Stimulated activated CD4-positive, alpha-beta T cell treated with anti-CD3 and anti-CD28 coated beads, Interleukin-1b, Interleukin-23, amount 100 ng/mL, for 1 hour (primary cell): ENCODE measurements at places on chromosomes 3 and 15.

GRCh38 chr15:81113204-81113657 is 20.8 kb upstream of the CFAP161 start:
- no peak for DNase-seq

DNA sequence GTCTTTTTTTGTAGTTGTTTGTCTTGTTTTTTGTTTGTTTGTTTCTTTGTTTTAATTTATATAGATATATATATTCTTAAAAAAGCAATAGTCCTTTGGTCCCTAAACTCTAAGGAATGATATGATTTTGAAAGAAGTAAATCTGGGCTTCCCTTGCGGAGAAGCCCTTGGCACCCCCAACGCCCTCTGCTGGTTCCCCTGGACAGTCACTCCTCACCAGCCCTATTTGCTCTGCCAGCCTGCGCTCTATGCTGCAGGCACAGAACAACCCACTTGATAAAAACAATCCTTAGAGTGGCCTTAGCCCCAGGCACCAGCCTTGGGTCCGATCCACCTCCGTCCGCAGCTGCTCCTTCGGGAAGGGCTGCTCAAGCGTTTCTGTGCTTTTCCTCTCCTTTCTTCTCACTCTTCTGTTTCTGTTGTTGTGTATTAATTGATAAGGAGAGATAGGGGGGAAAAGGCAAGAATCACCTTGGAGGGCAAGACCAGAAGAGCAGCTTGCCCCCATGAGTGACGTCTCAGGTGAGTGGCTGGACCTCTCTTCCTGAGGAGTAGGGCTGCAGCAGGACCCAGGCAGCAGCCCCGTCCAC is 13.7 kb upstream of the PARP6 start:
- peak; percentile 38 for DNase-seq

GRCh38 chr3:152255290-152255689 is 13.4 kb upstream of the MBNL1 start:
- DNase-seq, result no peak

DNA sequence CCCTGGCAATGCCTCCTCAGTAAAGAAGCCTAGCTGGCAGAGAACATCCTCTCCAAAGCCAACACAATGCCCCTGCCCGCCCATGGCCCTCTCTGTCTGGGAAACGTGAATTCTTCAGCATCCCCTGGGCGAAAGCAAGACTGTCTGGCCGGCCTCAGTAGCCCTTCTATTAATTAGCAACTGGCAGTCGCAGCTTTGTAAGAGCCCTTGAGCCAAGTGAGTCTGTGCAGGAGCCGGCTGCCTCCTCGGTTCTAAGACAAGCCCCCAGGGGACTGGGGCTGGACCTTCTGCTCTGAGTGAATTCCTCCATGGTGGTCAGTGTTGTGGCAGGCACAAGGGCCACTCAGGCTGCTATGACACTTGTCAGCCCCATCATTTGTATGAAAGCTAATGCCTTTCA is 7.4 kb downstream of the HCN4 start:
- no peak for DNase-seq

DNA sequence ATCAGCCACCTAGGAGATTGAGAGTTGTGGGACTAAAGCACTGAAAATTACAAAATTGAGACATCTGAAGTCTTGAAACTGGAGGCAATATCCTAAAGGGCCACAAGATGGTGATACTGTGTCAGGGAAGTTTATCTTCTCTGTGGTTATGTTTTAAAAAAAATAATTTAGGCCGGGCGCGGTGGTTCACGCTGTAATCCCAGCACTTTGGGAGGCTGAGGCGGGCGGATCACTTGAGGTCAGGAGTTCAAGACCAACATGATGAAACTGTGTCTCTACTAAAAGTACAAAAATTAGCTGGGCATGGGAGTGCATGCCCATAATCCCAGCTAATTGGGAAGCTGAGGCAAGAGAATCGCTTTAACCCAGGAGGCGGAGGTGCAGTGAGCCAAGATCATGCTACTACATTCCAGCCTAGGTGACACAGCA is 17.9 kb upstream of the NIT2 start:
- no peak for DNase-seq

DNA sequence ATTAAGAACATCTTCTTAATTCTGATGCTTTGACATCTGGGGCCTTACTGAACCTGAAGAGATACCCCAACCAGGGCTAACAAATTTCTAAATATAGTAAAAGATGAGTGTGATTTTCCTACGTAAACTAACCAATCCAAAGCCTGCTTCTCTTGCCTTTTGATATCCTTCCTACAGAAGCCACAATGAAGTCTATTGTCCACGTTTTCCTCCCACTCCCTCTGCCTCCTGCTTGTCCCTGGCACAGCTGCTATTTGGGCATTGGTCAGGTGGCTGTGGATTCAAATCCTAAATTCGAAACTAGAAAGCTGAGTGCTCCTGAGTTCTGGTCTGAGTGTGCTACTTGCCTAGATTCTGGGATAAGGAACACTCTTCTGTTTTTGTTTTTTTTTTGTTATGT is 17.4 kb upstream of the MKRN3 start:
- no peak for DNase-seq

- no peak for DNase-seq
These were observed 944.7 kb downstream of the MCTP2 start for GRCh38 chr15:95175914-95176658.

DNA sequence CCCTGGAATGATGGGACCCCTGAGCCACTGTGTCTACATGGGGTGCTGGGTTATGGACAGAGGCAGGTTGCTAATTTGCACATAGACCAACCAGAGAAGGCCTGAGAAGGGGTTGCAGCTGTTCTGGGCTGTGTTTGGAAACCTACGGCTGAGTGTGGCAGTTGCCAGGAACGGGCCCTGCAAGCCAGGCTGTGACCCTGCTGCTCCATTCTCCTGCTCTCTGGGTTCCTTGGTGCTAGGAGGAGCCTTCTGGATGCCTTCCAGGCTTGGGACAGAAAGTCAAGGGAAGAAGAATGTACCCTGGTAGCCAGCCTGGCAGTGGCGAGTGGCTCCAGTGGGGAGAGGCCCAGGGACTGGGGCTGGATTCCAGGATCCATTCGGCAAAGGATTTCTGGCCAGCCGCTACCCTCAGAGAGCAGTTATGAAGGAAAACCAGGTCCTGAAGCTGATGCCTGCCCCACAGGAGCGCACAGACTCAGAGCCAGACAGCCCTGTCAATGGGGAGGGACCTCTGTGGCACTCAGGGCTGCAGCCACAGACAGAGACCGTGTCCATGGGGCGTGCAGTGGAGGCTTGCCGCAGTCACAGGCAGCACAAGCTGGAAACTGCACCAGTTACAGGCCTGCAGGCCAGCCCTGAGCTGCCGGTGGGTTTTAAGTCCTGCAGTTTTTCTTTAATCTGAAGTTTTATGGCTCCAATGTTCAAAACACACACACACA is 55.1 kb upstream of the ACAD9 start:
- DNase-seq, result no peak

DNA sequence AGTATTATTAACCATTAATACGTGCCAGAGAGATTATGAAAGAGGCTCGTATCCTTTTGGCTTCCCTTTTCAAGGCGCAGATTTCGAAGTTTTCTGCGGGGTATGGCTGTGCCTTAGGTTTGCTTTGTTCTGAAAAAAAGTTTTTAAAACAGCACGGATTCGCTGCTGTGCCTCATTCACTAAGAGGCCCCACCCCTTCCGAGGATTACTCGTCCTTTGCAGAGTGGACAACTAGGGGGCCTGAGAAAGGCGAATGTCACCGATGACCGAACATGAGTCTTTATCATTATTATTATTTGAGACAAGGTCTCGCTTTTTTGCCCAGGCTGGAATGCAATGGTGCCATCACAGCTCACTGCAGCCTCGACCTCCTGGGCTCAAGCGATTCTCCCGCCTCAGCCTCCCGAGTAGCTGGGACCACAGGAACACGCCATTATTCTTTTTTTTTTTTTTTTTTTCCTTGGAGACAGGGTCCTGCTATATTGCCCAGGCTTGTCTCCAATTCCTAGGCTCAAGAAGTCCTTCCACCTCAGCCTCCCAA is 684 bp upstream of the RPS27L start:
- no peak for DNase-seq

GRCh38 chr3:141235661-141236171 is 4.1 kb downstream of the PXYLP1 start:
- no peak for DNase-seq

- DNase-seq, result no peak
These were observed 1.1 kb downstream of the GPR27 start for GRCh38 chr3:71754610-71755253.

DNA sequence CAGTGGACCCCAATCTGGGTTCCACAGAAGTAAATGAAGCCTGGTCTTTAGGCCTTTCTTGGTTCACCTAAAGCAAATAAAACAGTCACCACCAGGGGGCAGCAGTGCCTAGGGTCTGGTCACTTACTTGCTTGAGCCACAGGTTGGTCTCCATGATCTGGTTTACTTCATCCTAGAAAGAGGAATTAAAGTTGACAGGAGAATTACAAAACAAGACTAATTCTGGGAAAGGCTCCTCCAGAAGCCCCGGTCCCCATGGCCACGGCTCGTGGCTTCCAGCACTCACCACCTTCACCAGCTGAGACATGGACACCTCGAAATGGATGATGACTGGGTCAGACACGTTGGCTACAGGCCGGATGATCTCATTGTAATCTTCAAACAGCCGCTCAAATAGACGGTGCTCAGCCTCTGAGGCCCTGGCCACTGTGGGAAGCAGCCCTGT is 2.3 kb downstream of the CHRNA3 start:
- peak; percentile 61 for DNase-seq

DNA sequence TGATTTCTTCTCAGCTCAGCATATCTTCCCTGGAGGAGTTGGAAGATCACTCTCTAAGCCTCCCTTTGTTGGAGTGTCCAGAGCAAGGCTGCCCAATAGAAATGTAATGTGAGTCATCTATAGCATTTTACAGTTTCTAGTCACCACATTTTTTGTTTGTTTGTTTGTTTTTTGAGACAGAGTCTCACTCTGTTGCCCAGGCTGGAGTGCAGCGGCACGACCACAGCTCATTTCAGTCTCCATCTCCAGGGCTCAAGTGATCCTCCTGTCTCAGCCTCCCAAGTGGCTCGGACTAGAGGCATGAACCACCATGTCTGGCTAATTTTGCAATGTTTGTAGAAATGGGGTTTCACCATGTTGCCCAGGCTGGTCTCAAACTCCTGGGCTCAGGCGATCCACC is 21.3 kb downstream of the KLHL6 start:
- DNase-seq, result no peak

DNA sequence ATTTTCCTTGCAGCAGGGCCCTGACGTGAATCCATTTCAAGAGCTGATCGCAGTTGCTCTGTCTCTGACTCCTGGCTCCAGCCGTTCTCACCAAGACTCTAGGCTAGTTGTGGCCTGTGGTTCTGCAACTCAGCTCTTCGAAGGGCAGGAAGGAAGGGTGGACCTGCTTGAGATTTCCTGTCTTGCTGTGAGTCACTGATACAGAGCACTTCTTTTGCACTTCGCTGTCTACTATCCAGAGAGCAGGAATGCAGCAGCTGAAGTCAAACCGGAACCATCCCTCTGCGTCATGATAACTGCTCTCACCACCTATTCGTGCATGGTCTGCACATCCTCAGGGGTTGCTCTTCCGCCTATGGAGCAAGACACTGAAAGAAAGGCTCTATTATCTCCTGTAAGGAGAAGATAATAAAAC is 59.7 kb downstream of the RAP2B start:
- peak; percentile 1 for DNase-seq

DNA sequence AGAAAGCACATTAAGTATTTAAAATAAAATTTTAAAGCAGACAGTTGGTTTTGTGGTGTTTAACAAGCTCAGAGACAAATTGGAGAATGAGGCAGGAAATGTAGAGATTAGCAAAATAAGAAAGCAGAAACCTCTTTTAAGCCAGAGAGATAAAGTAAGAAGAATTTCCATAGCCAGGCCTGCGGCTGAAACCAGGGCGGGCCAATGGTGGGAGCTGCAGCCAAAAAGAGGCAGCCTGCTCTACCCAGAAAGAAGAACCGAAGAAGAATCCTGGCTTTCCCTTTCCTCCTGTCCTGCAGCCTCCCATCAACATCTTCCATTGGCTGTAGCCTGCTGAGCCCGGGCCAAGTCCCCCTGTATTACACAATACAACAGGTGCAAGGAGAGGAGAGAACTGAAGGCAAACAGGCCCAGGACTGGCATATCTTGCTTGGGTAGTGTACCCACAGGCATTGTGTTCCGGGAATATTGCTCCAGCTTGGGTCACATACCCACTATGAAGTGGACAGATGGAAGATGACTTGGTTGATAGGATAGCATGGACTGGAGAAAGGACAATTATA is 11.5 kb upstream of the TFG start:
- DNase-seq, result no peak

GRCh38 chr3:44981220-44981619 is 5.2 kb downstream of the EXOSC7 start:
- no peak for DNase-seq

DNA sequence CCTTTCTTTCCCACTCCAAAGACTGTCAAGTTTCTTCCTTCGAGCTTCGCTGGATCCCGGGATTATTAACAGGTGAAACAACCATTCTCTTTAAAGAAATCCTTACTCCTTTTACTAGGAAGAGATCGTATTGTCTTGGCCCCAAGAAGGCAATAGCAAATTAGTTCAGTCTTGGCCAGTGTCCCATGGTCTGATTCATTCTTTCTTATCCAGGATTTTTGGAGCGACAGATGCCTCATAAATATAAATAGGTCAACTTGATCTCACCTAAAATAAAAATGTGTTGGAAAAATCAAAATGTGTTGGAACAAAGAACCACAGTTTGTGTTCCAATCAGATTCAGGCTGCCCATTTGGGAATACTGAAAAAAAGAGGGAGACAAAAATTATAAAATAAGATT is 140.1 kb upstream of the TMEM108 start:
- no peak for DNase-seq

- no peak for DNase-seq
These were observed 267.7 kb downstream of the ZBTB20 start for GRCh38 chr3:114879059-114880031.

- no peak for DNase-seq
These were observed 26.4 kb upstream of the SKIL start for GRCh38 chr3:170331143-170331542.
